ENCODE measurements at places on chromosomes 1 and 21.

DNA sequence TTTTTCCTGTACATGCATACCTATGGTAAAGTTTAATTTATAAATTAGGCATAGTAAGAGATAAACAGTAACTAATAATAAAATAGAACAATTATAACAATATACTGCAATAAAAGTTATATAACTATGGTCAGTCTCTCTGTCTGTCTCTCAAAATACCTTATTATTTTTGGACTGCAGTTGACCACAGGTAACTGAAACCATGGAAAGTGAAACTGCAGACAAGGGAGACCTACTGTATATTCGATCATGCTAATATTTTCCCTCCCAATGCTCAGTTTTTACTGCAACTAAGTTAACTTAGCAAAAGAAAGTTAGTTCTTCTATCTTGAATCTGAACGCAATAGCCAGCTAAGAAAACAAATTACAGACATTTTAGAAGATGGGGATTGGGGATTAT is 12.3 kb upstream of the DHX9 start:
- DNase-seq = no peak

- no peak for DNase-seq
Observed at GRCh38 chr1:29392036-29392435, 155.7 kb downstream of the PTPRU start.

GRCh38 chr1:241323514-241324195 is 33.4 kb downstream of the RGS7 start:
- DNase-seq = no peak

GRCh38 chr1:167663002-167663772 is 33.2 kb downstream of the RCSD1 start:
- DNase-seq = peak; percentile 55

GRCh38 chr1:2504949-2505272 is 21.5 kb downstream of the PANK4 start:
- DNase-seq = no peak

GRCh38 chr21:44569861-44570517 is 3.5 kb upstream of the KRTAP10-4 start:
- no peak for DNase-seq

DNA sequence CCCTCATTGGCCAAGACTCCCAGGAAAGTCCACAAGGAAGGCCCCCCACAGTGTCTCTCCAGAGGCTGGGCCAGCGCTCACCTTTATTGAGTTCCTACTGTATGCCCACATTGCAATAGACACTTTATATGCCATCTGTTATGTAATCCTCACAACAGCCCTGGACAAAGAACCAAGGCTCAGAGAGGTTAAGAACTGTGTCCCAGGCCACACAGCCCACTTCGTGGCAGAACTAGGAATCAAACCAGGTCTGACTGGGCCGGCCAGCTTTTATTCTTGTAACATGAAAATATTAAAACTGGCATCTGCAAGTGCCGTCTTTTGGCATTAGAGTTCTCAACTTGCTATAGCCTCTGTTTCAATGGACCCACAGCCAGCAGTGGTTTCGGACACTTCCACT is 4.5 kb downstream of the CTRC start:
- no peak for DNase-seq

DNA sequence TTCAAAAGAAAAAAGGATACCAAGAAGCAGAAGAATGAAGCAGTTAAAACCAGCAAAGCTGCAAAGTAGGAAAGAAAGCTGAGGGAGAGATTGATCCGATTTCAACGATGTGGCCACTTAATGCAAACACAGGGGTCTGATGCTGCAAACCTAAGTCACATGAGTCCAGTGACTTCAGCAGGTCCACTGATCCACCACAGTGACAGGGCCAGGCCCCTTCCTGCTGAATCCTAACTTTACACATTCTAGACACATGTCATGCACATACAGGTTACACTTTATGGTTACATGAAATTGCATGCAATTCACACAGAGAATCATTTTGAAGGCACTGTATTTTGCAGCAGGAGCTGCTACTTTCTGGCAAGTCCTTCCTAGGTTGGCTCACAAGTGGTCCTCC is 59.0 kb upstream of the LBR start:
- DNase-seq = no peak

- DNase-seq = peak; percentile 53
Observed at GRCh38 chr21:39010629-39011404, 172.4 kb downstream of the PSMG1 start.

GRCh38 chr1:1853593-1854257 is 37.2 kb downstream of the GNB1 start:
- peak; percentile 34 for DNase-seq

GRCh38 chr1:210917560-210918169 is 216.3 kb downstream of the KCNH1 start:
- no peak for DNase-seq

DNA sequence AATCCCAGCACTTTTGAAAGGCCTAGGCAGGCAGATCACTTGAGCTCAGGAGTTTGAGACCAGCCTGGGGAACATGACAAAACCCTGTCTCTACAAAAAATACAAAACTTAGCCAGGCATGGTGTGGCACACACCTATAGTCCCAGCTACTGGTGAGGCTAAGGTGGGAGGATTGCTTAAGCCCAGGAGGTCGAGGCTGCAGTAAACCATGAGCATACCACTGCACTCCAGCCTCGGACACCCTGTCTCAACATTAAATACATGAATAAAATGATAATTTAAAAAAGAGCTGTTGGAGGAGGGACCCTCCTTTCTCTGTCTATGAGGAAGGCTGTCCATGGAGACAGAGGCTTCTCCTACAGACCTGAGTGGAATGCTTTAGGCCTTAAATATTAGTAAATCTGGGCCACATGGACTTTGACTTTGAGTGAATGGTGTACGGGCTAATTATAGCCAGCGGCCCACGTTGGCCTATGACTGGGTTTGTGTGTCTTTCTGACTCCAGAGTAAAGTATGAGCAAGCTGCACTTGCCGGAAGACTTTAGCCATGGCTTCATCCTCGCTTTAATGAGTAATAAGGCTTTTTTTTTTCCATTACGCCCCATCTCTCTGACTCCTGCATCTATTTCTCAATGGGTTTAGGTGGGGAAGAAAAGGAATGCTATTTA is 21.3 kb downstream of the RAB3B start:
- no peak for DNase-seq

DNA sequence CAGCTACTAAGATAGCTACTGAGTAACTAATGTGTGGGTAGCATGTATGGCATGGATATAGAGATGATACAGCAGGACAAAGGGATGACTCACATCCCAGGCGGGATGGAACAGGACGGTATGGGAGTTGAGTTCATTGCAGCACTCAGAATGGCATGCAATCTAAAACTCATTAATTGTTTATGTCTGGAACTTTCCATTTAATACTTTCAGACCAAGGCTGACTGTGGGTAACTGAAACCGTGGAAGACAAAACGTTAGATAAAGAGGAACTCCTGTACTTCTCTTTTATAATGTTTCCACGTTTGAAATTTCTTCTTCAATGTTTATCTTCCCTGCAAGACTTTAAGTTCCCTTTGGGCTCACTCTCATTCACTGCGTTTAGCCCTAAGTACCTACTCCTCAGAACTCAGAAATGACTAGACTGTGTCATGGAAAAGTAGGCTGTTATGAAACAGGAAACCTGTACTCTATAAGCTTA is 151.9 kb downstream of the MAGI3 start:
- DNase-seq = peak; percentile 25

GRCh38 chr1:21827141-21827679 is 15.1 kb downstream of the LDLRAD2 start:
- DNase-seq = no peak

DNA sequence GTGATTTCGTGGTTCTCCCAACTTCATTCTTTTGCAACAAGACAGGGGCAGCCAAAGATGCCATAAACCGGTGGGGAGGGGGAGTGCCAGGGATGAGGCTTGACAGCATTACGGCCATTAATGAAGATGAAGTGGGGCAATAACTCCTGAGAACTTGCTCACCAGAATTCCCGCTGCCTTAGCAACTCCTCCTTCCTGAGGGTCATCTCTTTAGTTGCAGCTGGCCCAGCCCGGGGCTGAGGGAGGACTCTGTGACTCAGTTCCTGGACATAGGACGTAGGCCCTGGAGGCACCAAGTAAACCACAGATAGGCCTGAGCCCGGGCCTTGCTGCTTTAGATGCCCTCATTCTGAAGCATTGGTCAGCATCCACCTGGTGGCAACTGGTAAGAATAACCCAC is 330.2 kb downstream of the RRAGC start:
- no peak for DNase-seq

DNA sequence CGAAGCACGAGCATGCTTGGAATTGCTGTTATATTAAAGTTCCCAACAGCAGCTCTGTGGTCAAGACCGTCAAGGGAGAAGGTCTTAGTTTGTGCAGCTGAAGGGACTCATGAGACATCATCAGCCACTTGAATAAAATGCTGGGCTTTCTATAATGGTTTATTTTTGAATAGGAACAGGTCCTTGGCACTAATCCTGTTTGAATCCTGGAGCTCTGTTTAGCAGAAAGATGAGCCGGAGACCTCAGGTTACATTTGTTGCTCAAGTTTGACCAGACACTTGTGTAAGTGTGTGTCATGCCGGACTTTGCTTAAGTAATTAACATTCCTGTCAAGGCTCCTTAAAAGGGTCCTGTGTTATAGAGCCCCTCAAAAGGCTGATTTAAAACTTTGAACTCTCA is 186.5 kb downstream of the ROR1 start:
- no peak for DNase-seq

GRCh38 chr1:119975006-119975405 is 78.7 kb upstream of the ADAM30 start:
- DNase-seq = no peak

DNA sequence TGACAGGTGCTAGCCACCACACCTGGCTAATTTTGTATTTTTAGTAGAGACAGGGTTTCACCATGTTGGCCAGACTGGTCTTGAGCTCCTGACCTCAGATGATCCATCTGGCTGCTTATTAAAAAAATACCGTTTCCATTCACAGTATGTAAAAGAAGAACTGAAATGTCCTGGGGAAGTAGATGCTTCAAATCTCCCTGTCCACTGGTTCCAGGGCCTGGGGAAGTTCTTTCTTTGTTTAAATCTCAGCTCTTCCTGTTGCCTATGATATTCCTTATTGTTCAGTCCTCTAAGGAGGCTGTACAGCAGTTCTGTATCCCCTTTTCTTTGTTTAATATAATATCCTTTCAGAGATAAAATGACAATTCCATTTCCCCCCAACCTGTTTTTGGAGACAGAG is 47.4 kb downstream of the ZMYM1 start:
- no peak for DNase-seq

DNA sequence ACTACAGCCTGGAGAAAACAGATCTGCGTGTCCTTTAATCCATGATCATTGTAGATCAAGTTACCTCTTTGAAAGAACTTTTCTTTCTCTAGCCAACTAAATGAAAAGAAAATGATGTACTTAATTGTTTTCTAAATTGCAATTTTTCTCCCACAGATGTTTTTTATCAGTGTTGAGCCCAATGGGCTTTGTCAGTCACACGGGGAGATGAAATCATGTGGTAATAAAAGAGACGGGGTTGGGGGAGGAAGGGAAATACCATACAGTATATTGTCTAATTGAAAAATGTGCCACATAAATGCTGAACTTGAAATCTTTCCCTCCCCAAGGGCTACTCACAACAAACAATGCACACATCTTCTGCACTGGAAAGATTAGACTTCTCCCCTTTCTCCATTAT is 58.4 kb downstream of the NTMT2 start:
- no peak for DNase-seq

- DNase-seq = no peak
Observed at GRCh38 chr1:94905207-94905606, 21.7 kb downstream of the CNN3 start.

DNA sequence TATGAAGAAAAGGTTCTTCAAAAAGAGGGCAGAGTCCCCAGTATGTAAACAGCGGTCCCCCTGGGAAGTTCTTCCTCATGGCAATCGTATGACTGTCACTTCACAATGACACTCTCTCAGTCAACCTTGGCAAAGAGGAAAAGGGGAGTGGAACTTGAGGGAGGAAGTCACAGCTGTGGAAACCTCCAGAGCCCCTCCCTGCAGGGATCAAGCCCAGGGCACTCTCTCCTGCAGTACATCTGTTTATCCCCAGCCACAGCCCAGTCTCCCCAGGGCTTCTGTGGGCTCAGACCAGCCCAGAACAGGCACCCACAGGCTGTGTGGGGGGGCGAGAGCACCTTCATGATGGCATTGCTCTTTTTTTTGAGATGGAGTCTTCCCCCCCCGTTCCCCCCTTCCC is 2.0 kb downstream of the ATP13A2 start:
- no peak for DNase-seq

GRCh38 chr21:45250914-45251634 is 36.6 kb downstream of the POFUT2 start:
- no peak for DNase-seq

DNA sequence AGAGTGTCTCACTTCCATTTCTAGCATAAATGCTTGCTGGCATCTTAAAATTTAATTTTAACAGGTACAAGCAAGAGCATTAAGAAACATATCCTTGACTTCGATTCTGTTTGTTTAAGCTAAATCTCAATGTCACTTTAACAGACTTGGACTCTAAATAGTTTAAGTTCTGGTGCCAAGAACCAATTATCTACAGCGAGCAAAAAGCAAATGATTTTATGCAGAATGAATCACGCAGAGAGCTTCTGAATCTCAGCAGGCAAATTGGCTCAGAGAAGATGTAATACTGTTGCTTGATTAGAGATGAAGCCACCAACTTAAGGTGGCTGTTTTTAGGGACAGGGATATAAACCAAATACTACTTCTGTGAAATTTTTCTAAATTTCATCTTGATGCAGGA is 117.0 kb upstream of the PLD5 start:
- DNase-seq = no peak

DNA sequence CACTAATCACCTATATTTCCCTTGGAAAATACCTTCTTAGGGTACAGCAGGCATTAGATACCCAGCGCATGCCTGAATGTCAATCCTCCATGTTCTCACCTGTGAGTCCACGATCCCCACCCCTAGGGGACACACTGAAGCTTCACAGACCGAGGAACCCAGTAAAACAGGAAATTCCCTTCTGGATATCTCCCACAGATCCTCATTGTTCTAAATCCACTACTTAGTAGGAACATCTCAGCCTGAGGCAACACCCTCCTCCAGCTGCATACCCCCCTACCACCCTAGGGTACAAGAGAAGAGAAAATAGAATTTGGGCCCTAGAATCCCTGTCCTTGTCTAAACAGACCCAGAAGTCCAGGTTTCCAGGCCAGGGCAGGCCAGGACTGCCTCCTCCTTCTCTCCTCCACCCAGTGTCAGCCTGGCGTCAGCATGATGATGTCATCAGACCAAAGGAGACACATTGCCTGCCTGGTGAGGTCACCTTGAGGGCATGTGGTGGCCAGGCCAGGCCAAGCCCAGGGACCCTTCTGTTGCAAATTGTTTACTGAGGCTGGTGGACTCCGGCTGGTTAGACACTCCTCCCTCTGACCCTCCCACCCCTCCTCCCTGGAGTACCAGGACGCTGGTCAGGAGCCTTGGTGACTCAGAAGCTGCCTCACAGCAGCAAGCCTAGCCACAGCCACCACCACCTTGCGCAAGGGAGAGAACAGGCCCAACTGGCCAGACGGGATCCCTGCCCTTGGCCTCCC is 6.2 kb downstream of the NECTIN4 start:
- no peak for DNase-seq

GRCh38 chr1:203589171-203589570 is 37.5 kb upstream of the ATP2B4 start:
- DNase-seq = no peak

- DNase-seq = peak; percentile 42
Observed at GRCh38 chr1:194394676-194395075, 1208.3 kb upstream of the B3GALT2 start.

Measured in Ammon's horn (tissue), 1 donor.